Activated CD4-positive, alpha-beta memory T cell treated with anti-CD3 and anti-CD28 coated beads for 36 hours (primary cell): ENCODE measurements at places on chromosomes 13 and 19.

DNA sequence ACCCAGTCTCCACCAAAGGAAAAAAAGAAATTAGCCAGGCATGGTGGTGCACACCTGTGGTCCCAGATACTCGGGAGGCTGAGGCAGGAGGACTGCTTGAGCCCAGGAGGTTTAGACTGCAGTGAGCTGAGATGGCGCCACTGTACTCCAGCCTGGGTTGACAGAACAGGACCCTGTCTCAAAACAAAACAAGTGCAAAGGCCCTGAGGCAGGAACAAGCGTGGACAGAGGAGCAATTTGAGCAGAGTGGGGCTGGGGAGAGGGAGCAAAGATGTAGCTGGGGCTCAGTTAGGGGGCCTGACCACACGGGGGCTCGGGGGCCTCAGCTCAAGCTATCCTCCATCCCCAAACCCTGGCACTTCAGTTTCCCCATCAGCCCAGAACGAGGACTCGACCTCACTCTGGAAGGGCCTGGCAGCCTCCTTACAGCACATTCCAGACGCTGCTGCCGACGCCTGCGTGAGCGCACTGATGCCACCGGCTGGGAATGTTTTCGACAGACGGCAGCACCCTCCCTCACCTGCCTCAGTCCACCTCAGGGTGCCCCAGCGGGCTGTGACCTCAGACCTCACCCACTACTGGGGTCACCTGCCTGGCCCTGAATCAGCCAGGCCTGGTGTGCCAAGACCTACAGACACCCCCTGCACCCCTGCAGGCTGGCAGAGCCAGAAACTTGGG, 1.8 kb upstream of the POLRMT start:
- DNase-seq, result no peak

GRCh38 chr19:42253245-42254088, 1.5 kb downstream of the ERF start:
- DNase-seq, result peak; percentile 75

GRCh38 chr13:27921421-27921960, 1.7 kb downstream of the PDX1 start:
- DNase-seq, result peak; percentile 50

DNA sequence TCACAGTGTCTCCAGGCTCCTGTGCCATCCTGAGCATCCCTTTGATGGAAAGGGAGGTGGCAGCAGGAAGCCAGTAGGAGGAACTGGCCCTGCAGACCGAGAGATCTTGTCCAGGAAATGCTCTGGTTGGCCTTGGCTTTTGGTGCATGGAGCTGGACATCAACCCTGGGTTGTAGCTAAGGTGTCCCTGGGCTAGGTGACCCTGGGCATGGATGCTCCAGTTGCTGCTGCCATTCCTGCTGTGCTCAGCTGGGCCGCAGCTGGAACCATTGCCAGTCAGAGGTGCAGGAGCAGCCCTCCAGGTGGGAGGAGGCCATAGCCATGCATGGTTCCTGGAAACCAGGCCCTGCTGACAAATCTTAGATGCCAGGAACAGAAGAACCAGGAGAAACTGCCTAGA, 67.5 kb downstream of the ZNF98 start:
- DNase-seq, result no peak

DNA sequence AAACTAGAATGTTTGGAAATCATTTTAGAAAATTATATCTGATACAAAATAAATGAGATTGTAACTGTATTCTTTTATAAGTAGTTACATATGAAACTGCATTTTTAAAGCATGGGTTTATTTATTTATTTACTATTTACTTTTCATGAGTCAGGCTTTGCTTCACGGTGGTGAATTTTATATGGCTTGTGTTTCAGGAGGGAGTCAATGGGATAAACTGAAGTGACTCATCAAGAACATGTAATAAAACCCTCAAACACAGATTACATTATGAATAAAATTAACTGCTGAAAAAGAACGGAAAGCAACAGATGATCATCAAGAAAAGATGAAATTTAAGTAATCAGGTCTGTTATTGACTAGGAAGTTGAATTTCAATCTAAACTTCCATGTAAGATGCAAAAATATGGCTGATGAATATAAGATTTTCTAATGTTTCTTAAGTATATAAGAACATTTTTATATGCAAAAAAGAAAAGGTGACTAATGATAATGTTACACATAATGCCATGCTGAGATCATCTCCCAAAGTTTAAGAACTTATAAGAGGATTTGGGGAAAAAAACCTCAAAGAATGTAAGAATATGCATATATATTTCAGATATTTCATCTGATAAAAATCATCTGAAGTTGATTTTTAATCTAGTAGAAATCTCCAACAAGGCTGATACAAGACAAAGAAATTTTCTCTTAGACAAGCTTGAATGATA, 383.6 kb downstream of the SLITRK1 start:
- DNase-seq, result no peak

- no peak for DNase-seq
Measured at GRCh38 chr13:91232716-91233115, 114.8 kb upstream of the MIR17HG start.

DNA sequence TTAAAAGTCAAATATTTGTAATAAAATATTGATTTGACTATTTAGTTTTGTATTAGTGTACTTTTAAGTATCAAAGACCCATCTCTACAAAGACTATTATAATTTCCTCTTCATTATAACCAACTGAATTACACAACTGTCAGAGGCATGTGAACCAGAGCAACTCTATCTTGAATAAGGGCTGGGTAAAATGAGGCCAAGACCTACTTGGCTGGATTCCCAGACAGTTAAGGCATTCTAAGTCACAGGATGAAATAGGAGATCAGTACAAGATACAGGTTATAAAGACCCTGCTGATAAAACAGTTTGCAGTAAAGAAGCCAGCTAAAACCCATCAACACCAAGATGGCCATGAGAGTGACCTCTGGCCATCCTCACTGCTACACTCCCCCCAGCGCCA, 36.2 kb upstream of the ATP12A start:
- DNase-seq, result no peak

DNA sequence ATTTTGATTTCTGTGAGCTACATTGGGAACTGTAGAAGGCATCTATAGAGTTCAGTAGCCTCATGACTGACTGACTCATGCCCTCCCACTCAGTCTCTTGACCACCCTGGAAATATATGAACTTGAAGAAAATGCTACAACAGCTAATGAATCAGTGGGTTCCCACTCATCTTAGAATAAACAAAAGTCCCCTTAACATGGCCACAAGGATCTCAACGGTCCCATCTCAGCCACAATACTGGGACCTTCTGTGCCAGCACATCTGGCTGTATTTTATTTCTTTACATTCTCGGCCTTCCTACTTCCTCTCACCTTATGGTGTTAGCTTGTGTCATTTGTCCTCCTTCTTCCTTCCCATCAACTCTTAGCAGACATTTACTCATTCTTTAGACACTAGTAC, 619.8 kb downstream of the DCT start:
- DNase-seq, result no peak

GRCh38 chr19:35044317-35045117, 3.0 kb downstream of the HPN start:
- DNase-seq, result peak; percentile 77

- DNase-seq, result no peak
Measured at GRCh38 chr13:30496147-30496546, 30.4 kb upstream of the HMGB1 start.

GRCh38 chr19:1171755-1172352, 2.2 kb downstream of the SBNO2 start:
- DNase-seq, result no peak

GRCh38 chr19:17137417-17137816, 61.8 kb downstream of the MYO9B start:
- DNase-seq, result no peak

- DNase-seq, result no peak
Measured at GRCh38 chr19:34555447-34555846, 73.9 kb downstream of the WTIP start.

GRCh38 chr19:29771708-29772414, 39.9 kb upstream of the CCNE1 start:
- peak; percentile 51 for DNase-seq

GRCh38 chr13:39051157-39051556, 12.9 kb downstream of the NHLRC3 start:
- DNase-seq, result no peak

GRCh38 chr19:13983213-13983889, 22.8 kb downstream of the RFX1 start:
- DNase-seq, result no peak

- DNase-seq, result no peak
Measured at GRCh38 chr19:38712161-38712748, 32.0 kb downstream of the CAPN12 start.

GRCh38 chr19:45306518-45307027, 16.1 kb downstream of the CKM start:
- DNase-seq, result no peak

GRCh38 chr13:98280176-98280510, 103.1 kb upstream of the RNF113B start:
- no peak for DNase-seq

GRCh38 chr13:42548731-42549551, 25.0 kb upstream of the TNFSF11 start:
- DNase-seq, result no peak

- no peak for DNase-seq
Measured at GRCh38 chr13:34623331-34623730, 318.7 kb upstream of the NBEA start.
